ENCODE measurements at places on chromosomes 6 and 20.

GRCh38 chr20:49518576-49518975 is 36.1 kb upstream of the KCNB1 start:
- no peak for DNase-seq

- DNase-seq: no peak
Measured at GRCh38 chr6:87803791-87804190, 101.8 kb upstream of the AKIRIN2 start.

- no peak for DNase-seq
Measured at GRCh38 chr6:163573503-163574179, 159.1 kb downstream of the QKI start.

DNA sequence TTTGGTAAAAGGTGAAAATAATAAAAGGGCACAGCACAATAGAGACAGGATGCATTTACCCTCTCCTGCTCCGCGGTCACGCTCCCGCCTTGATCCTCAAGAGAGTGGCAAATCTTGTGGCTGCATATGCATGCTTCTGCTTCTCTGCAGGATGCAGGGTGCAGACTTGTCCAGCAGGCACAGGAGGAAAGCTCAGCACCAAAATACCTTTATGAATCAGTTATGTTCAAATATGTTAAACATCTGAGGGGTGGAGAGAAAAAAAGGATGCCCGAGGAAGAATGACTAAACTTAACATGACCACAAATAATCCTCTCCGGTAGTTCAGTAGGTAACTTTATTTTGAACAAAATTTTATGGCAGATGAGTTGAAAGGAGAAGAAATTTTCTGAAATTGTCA is 366.1 kb upstream of the SOX4 start:
- DNase-seq: no peak

DNA sequence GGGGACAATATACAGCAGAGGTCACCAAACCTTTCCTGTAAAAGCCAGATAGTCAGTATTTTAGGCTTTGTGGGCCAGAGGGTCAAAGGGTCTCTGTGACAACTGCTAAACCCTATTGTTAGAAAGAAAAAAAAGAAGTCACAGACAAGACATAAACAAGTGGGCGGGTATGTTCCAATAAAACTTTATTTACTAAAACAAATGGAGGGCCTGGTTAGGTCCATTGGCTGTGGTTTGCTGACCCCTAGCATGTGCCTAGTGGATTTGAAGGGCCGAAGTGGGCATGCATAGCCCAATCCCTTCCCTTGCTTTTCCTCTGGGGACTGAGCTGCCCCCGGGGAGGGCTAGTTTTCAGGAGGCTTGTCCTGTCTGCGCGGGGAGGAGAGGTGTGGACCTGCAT is 78.9 kb downstream of the SULF2 start:
- DNase-seq: no peak

DNA sequence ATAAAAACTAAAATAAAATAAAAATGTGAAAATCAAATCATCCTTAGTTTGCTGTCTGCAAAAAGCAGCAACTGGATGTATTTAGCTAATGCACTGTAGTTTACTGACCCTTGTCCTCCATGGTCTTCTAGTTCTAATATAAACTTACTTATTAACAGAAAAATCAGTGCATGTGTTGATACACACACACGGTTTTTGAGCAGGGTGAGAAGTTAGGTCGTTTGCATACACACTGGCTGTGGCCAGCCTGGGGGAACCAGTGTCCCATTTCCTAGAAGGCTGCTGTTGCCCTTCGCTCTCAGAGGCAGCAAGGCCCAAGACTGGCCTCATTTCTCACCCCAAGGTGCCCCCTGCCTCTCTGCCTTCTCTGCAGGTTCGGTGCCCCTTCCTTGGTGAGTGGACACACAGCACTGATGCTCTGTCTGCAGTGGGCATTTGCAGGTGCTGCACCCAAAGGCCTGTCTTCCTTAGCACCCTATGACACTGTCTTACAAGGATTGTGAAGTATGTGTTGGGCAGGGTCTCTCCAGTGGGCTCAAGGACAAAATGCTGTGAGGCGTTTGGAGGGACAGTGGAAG is 168.5 kb downstream of the SCP2D1 start:
- DNase-seq: no peak

DNA sequence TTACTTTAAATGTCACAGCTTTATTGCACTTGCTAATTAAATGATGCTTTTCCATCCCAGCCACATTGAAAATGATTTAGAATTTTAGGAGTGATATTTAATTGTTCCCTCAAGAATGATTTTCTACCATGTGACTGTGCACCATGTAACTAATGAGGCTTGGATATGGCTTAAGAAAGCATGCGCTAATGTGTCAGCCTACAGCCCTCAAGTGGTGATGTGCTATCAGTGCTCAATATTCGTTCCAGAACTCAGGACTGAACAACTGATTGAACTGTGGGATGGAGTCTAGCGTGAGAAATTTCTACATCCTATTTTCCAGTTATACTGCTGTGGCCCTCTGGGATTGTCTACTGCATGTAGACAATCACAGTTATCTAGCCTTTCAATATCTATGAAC is 71.5 kb downstream of the PKIB start:
- DNase-seq: no peak

DNA sequence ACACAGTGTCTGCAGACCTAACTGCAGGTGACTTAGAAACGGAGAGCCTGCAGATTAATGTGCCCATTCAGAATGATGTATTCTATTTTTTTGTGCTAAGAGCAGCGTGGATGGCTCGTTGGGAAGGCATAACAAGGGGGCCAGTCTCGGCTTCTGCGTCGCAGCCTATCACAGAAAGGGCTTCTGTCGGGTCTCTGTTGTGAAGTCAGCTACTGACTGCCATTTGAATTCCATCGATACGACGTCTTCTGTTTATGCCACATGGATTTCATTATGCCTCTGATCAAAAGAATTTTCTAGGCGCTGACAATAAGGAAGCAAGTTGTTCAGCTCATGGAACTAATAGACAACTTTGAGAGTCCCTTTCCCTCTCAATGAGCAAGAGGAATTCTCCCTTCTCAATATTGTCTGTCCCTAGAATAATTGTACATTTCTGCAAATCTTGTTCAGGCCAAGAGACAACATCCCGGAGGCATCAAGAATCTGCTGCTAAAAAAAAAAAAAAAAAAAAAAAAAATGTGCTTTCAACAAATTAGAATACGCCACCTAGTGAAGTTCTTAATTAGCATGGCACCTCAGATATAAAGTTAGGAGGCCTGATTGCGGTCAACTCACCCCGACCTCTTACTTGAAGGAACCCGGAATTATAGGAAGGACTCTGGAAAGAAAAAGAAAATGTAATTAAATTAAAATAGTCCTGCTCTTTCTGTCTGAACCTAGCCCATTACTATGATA is 223.9 kb downstream of the TSHZ2 start:
- no peak for DNase-seq

Data from nephron progenitor cell (in vitro differentiated cells).